T-helper 17 cell (primary cell): ENCODE measurements at places on chromosomes 1 and 21. TPM values are rescaled to one million over a fixed set of nuclear protein-coding genes. Genes with fewer than 3 reads are reported as not detected.

Gene SPTA1
- total RNA-seq = not detected

Gene IL20
- total RNA-seq = not detected

Gene DHX9
- total RNA-seq = 300 TPM

Gene FAM163A
- total RNA-seq = 0.10 TPM

Gene ZMYM4
- 32.0 TPM for total RNA-seq

Gene MSH4
- total RNA-seq = 0.26 TPM

Gene ARHGAP30
- 156 TPM for total RNA-seq

Gene COL6A2
- total RNA-seq = 15.1 TPM

Gene MYBPH
- not detected for total RNA-seq

Gene DIO1
- not detected for total RNA-seq

Gene ITGB2
- total RNA-seq = 359 TPM

Gene FCRL4
- not detected for total RNA-seq

Gene PRELP
- total RNA-seq = not detected

Gene RAP1GAP
- 0.42 TPM for total RNA-seq

Gene IL23R
- 2.8 TPM for total RNA-seq

Gene NPHP4
- 14.1 TPM for total RNA-seq

Gene STYXL2
- not detected for total RNA-seq

Gene FCGR3A
- 4.3 TPM for total RNA-seq

Gene ARHGAP29
- total RNA-seq = 0.13 TPM

Gene NDUFS2
- total RNA-seq = 58.5 TPM

Gene ZNF648
- not detected for total RNA-seq

Gene KCNJ15
- total RNA-seq = 0.12 TPM

Gene S100B
- not detected for total RNA-seq

Gene LENEP
- not detected for total RNA-seq

Gene RPAP2
- 29.1 TPM for total RNA-seq

Gene C1orf94
- not detected for total RNA-seq

Gene ATP1A4
- 0.27 TPM for total RNA-seq
